Chondrocyte (in vitro differentiated cells): ENCODE measurements at places on chromosomes 3 and 15. TPM values are rescaled to one million over a fixed set of nuclear protein-coding genes. Genes with fewer than 3 reads are reported as not detected.

DNA sequence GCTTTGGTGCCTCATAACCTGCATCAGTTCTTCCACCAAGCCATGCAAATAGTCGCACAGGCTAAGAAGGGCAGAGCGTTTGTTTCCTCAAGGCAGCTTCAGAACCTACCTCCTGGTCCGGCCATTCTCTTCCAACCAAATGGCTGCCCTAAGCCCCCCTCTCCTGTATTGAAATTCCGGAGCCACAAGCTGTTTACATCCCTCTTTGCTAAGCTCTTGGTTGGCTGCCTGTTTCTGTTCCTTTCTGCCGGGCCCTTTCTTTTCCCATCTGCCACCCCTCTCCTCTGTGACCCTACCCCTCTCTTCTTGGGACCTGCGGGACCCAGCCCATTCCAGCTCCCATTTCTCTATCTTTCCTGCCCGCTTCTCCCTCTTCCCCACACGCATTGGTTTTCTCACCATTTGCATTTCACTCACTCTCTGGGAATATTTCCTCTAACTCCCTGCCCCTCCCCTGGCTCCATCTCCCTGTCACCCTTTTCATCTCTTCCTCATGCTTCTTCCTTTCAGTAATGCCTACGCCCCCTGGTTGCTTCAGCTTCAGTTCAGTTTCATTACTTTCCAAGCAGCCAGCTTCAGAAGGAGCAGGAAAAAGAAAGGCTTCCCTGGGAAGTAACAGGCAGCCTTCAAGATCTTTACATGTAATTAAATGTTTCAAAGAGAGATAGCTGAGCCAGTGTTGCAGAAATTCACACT is 113.5 kb downstream of the RAB11A start:
- no peak for DNase-seq

GRCh38 chr3:5197022-5197421 is 9.5 kb downstream of the EDEM1 start:
- no peak for DNase-seq

TLR9 gene
- 0.12 TPM in 1 of 3 replicates, not detected in the others for total RNA-seq

MCCC1 gene
- total RNA-seq, result 17.8 to 24.1 TPM (median 23.3 TPM) in 3 replicates

GRCh38 chr3:127525373-127525772 is 65.2 kb downstream of the TPRA1 start:
- no peak for DNase-seq

ROPN1B gene
- 0.10 TPM in 1 of 3 replicates, not detected in the others for total RNA-seq

CCR3 gene
- total RNA-seq, result not detected in 3 replicates

DNA sequence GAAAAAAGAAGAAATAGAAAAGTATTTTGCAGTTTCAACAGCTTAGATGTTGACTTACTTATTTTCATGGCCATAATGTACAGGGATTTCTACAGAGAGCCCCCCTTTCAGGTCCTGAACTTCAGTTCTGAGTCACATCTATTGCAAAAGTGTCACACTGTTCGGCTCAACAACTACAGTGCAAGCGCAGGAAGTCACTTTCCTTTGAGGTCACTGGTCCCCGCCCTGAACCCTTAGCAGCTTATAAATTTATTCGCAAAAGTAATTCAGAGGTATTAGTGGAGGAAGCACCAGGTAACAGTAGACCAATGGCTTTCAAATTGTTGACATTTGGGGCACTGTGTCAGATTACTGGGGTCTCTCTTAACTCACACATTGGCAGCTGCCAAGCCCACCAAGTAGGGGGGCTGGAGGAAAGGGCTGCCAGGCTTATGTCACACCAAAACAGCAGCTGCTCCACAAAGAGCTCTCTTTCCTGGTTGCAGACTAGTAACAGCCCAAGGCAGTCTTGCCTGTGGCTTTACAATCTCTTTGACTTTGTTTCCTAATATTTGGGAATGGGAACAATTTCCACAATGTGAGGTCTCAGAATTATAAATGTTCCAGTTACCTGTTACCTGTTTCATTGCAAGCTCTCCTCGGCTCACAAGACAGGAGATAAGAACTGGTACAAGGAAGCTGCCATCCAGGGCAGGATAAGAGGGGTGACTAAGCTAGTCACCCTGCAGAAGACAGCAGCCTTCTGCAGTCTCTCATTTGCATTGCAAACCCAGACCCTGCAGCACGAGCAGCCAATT is 130.2 kb upstream of the STRIT1 start:
- no peak for DNase-seq

ZBED2 gene
- not detected in 3 replicates for total RNA-seq

- DNase-seq, result no peak
Observed at GRCh38 chr15:72902245-72902918, 118.8 kb upstream of the ADPGK start.

DNA sequence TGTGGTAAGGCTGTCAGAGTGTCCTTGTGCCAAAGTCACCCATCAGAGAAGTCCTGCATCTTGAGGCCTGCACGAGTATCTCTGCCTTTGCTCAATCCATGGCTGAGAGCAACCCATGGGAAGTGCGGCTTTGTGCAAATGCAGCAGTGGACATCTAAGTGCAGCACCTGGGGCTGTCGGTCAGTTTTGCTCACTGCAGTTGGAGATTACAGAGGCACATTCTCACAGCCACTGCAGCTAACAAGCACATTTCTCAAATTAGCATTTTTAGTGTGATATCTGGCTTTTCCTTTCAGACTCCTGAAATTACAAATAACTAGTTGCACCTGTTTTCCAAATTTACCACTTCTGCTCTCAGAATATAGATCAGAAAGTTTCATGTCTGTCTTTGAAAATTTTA is 81.5 kb upstream of the DAZL start:
- DNase-seq, result no peak

GRCh38 chr3:134362670-134363380 is 11.4 kb downstream of the AMOTL2 start:
- peak; percentile 55 for DNase-seq

DNA sequence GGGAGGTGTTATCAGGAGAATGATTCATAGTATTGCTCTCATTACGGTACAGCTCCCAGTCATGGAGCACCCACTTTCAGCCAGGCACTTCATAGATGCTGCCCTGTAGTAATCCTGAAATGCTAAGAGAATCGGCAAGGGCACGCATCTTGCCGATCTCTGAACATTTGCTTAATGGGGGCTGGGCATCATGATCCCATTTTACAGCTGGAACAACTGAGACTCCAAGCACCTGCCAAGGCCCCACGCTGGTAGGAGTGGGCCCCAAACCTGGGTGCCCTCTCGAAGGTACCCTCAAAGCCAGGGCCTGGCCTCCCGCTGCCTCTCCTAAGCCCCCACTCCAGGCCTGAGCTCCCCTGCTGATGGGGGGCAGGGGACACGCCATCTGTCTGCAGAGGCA is 47.3 kb downstream of the RPN1 start:
- DNase-seq, result no peak

TERB2 gene
- not detected in 3 replicates for total RNA-seq

HDAC11 gene
- total RNA-seq, result 10.7 to 16.5 TPM (median 15.2 TPM) in 3 replicates

PRSS50 gene
- not detected in 3 replicates for total RNA-seq

ST8SIA2 gene
- total RNA-seq, result 2.4 to 6.2 TPM (median 4.5 TPM) in 3 replicates

NOX5 gene
- total RNA-seq, result not detected in 3 replicates

DENND4A gene
- 9.7 to 14.5 TPM (median 10.7 TPM) in 3 replicates for total RNA-seq
